GM13977 (cell line): ENCODE measurements at places on chromosomes 5 and 9.

DNA sequence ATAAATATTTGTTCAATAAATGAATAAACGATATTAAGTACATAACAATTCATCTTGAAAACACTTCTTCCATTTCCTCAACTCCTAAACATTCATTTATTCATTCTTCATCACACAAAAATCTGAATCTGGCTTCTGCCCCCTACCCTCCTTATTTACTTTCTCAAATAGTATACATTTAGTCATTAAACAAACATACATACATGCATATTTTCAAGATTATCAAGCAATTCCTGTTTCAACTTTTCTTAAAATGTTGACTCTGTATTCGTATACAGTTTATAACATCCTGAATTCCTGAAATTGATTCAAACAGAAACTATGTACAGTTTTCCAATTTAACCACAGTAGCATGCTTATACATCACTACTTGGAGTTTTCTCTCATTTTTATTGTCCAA lies 129.0 kb downstream of the MUSK start:
- no peak for DNase-seq

DNA sequence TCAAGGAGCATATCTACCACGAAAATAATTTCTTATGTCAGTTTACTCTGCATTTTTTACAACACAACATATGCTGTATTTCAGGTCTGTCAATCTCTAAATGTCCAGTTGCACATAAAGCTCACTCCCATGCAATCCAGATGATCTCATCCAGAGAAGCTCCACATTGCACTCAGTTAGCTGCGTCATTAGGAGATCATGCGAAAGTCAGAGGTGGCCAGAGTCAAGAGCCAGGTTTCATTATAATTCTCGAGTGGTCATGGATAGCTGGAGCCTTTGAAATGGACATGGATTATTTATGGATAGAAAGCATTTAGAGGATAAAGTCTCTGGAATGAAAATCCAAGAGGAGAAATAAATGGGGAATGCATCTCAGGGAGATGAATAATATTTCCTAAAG lies 232.3 kb downstream of the GAS1 start:
- no peak for DNase-seq

- no peak for DNase-seq
Observed at GRCh38 chr5:136007271-136007670, 21.5 kb upstream of the TGFBI start.

DNA sequence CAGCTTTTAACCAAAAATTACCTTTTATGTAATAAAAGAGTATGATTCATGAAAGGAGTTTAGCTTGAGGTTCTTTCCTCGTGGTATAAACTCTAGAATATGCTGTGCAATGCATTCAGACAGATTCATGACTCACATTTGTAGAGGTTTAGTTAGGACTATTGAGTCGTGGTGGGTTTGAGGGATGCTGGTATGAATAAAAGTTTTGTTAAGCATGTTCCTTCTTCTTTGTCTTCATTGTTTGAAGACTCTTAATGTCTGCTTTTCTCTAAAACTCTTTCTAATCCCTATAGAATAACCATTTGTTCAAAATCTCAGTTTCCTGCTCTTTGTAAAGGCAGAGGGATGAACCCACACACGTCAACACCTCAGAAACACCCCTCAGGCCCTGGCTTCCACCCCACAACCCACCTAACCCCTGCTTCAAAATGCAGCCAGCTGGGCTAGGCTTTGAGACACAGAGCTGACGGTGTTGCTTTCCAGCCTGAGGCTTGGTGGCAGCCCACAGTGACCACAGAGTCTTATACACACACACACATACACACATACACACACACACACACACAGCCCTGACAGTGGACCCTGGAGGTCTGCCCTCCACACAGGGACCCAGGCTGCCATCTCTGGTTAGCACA lies 69.0 kb upstream of the IRX1 start:
- DNase-seq: no peak

GRCh38 chr5:179221196-179221876 lies 123.9 kb downstream of the ADAMTS2 start:
- DNase-seq: no peak

DNA sequence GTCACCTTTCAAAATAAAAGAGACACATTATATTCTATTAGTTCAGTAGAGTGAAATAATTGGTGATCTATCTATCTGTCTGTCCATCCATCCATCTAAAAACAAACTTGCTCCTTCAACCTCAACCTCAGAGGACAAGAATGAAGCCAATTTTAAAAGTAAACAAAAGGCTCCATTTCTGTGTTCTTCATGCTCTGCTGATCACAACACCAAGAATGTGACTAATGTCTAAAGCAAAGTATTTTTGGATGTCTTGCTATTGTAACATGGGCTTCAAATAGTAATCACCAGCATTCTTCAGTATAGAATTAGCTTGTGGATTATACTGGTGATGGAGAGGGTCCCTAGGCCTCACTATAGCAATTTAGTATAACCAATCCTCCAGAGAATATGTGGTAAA lies 1304.4 kb downstream of the MAT2B start:
- DNase-seq: peak; percentile 17

DNA sequence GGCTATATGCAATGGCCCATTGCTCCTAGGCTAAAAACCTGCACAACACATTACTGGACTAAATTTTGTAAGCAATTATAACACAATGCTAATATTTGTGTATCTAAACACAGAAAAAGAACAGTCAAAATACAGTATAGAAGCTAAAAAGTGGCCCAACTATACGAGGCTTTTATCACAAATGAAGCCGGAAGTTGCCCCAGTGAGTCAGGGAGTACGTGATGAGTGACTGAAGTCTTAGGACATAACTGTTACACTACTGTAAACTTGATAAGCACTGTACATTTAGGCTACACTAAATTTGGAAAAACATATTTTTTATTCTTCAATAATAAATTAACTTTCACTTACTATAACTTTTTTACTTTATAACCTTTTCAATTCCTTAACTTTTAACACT lies 105.2 kb upstream of the PRR16 start:
- DNase-seq: no peak

DNA sequence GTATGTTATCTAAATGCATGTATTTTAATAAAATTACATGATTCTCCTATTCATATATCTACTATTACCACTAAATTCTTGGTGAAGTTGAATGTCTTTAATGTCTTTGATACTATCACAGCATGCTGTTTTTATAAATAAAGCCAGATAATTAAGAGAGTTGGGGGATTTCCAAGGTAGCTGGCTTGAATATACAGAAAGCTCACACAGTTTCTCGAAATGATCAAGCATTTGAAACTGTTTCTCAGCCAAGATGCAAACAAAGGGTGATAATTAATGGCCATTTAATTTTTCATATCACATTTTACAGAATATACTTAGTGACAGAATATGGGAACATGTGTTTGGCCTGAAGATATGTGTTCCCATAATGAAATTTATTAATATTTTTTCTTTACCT lies 145.6 kb upstream of the CDH12 start:
- DNase-seq: no peak

GRCh38 chr9:119801311-119801710 lies 432.1 kb upstream of the BRINP1 start:
- DNase-seq: no peak

DNA sequence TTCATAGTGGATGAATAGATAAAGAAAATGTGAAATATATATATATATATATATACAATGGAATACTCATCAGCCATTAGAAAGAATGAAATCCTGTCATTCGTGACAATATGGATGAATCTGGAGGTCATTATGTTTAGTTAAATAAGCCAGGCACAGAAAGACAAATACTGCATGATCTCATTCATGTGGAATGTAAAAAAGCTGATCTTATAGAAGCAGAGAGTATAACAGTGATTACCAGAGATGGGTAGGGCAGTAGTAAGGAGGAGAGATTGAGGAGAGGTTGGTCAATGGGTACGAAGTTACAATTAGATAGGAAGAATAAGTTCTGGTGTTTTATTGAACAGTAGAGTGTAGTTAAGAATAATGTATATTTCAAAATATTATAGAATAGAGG lies 19.7 kb upstream of the PCDHAC2 start:
- DNase-seq: no peak

- DNase-seq: no peak
Observed at GRCh38 chr5:36653044-36653705, 46.8 kb downstream of the SLC1A3 start.

GRCh38 chr9:70125621-70126263 lies 82.1 kb downstream of the MAMDC2 start:
- DNase-seq: no peak

GRCh38 chr5:17989036-17989435 lies 354.8 kb downstream of the TAF11L14 start:
- no peak for DNase-seq

DNA sequence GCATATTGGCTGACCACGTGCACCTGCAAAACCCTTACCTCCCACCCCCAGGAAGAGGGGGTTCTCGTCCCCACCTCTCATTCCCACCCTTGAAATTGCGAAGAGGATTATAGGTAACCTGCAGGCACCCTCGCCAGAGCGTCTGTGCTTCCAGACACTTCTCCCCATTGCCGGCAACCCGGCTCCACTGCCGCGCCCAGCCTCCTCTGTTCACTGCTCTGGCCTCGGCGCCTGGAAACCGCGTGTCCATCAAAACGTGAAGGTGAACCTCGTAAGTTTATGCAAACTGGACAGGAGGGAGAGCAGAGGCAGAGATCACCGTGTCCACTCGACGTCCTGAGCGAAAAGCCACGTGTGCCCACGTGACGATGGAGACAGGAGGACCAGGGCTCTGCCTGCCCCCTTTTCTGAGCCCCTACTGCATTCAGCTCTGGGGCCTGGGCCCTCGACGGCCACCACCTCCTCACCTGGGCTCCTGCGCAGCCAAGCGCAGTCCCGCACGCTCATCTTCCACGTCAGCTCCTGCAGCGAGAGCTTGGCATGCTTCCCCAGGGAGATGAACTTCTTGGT lies 1.9 kb downstream of the TERT start:
- DNase-seq: no peak

DNA sequence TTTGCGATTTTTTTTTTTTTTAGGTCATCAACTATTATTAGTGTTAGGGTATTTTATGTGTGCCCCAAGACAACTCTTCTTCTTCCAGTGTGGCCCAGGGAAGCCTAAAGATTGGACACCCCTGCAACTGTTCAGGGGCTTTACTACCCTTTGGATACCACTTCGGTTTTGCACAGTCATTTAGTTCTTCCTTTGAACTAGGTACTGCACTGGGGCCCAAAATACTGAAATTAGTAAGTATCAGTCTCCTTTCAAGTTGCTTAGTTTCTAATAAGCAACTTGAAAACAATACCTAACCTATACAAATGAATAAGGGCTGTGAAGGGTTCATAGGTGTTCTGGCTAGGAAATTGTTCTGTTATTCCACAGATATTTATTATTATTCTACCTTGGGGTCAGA lies 45.3 kb downstream of the CWC27 start:
- DNase-seq: peak; percentile 21

DNA sequence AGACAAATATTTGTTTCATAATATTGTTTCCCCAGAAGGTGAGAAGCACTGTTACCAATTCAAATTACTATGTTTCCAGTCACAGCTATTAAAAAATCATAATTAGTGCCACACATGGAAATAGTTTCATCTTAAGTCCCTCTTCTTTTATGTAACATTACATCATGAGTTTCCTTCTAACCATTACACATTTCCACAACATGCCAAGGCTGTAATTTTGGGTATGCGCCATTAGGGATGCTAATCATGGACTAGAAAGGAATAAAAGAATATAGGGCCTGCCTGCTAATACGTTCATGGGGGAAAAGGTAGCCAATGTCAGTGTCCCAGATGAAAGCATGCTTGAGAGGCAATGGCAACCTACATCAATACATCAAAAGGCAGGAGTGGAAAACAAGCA lies 142.5 kb upstream of the LPAR1 start:
- no peak for DNase-seq

GRCh38 chr5:139681112-139681458 lies 32.9 kb downstream of the CXXC5 start:
- no peak for DNase-seq

- no peak for DNase-seq
Observed at GRCh38 chr5:181138258-181138657, 7.3 kb upstream of the OR2V1 start.

GRCh38 chr5:173699966-173700365 lies 83.5 kb upstream of the BOD1 start:
- no peak for DNase-seq

GRCh38 chr5:149982505-149982904 lies 17.9 kb downstream of the TIGD6 start:
- DNase-seq: no peak

GRCh38 chr5:21680641-21681040 lies 1172.5 kb downstream of the CDH12 start:
- no peak for DNase-seq

DNA sequence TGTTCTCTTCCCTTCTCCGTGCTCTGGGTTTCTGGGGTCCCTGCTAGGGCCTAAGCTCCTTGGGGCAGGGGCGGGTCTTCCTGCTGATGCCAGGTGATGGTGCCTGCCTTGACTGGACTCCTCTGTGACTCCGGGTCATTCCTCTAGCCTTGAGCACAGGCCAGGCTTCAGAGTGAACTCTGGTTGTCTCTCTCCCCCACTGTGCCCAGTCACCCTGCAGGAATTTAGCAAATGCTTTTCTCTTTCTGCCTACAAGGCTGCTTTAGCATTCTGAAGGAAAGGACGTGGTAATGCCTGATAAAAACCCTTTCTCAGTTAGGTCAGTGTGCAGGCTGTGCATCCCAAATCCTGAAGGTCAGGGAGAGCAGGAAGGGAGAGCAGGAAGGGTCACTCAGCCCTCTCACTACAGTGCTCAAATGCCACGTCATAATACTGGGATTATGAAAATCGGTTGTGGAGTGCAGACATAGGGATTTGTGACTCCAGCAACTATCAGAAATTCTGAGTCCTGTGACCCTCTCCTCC lies 2.7 kb downstream of the CXCL14 start:
- DNase-seq: no peak

- DNase-seq: no peak
Observed at GRCh38 chr9:84538879-84539278, 130.7 kb upstream of the NTRK2 start.

DNA sequence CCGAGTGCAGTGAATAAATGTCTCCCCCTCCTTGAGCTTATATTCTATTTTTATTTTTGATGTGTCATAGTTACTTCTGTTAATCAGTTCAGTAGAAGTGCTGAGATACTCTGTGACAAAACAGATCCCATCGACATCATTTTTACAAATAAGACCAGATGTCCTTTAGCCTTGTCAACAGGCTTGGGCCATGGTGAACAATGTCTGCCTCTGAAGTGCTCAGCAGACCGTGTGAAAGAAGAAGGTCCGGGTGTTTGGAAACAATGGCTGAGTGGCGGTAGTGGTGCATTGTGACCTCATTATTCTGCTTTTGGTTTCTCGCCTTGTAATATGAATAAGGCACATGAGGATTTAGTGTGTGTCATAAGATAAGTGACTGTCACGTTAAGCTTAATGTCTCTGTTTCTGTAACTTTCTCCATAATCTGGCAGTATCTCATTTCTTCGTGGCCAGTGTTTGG lies 71.2 kb downstream of the SYK start:
- DNase-seq: no peak
